C1 segment of cervical spinal cord (tissue), 14 donors: ENCODE measurements at places on chromosomes 3 and 15.

GRCh38 chr15:79640206-79640605, 208.1 kb downstream of the MINAR1 start:
- no peak for DNase-seq

DNA sequence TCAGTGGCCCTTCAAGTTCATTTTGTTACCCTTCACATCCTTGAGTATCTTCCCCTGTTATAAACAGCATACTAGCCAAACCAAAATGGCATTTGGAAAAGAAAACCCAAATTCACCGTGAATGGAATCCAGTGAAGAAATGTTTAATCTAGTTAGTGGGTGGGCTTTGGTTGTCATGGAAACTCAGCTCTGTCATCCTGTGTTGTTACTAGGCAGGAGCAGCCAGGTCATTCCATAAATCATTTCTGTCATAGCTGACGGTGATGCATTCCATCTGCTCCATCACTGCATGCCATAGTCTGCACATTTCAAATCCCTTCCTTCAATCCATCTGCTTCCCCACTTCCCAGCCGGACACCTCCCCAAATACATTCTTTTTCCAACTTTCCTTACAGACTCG, 140.4 kb upstream of the CGNL1 start:
- no peak for DNase-seq

GRCh38 chr15:101207867-101208288, 44.0 kb downstream of the CHSY1 start:
- DNase-seq = no peak

DNA sequence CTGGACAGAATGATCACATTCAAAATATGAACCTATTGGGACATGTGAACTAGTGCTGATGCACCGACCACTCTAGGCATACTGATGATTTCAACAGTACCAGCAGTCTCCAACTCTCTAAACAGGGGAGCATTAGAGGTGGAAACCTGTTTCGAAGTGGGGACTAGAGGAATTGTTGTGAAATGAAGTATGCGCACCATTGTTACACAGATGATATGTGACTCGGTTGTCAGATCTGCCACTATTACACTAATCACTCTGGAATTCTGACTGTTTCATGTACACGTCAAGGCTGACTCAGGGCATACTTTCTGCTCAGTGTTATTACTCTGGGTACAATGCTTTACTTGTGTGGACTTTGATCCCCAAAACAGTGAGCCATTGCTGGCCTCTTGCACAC, 198.2 kb upstream of the UBE2E2 start:
- no peak for DNase-seq

DNA sequence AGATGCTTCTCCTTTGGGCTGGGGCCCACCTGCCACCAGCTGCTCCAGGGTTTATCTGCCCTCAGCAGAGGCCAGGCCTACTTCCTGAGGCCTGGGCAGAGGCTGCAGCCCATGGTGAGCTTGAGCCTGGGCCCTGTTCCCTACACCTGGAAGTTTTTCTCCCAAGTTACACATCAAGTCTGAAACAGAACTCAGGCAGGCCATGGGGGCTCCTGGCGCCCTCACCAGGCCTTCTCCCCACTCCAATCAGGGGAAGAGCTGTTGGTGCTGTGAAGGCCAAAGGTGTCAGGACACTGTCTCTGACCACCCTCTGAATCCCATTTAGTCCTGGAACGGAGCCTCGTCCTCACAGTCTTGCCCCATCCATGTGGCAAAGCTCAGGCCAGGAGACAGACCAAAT, 7.3 kb downstream of the VWA5B2 start:
- DNase-seq = no peak

GRCh38 chr3:100106531-100107141, 7.7 kb downstream of the FILIP1L start:
- no peak for DNase-seq

- DNase-seq = no peak
Measured at GRCh38 chr3:107718547-107718946, 195.8 kb downstream of the BBX start.

- peak; percentile 56 for DNase-seq
Measured at GRCh38 chr3:195195321-195196209, 75.4 kb downstream of the XXYLT1 start.

GRCh38 chr3:14124223-14124614, 451 bp downstream of the CHCHD4 start:
- no peak for DNase-seq
